ENCODE measurements at places on chromosomes 3 and 15. TPM values are rescaled to one million over a fixed set of nuclear protein-coding genes. Genes with fewer than 3 reads are reported as not detected.

DNA sequence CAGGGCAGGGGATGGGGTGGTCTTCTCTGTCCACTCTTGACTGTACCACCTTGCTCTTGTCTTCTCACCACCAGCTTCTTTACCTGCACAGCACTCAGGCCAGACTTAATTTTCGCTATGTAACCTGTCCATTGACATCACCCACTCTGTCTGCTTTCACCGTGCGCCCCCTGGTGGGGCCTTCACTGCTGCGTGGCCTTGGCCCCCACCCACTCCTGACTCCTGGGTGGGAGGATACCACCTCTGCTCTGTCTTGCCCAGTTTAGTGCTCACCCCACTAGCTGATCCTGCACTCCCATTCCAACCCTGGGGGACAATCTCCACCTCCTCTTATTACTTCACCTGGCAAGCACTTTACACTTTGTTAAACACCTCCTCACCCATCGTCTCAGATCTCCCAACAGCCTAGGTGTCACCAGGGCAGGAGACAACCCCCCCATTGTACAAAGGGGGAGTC lies 17.7 kb downstream of the PTH1R start:
- peak; percentile 75 for DNase-seq

NOX5 gene
- not detected for total RNA-seq

- no peak for DNase-seq
Measured at GRCh38 chr3:182214416-182214815, 502.7 kb downstream of the SOX2 start.

IMPG2 gene
- total RNA-seq = 0.07 TPM

FBXW12 gene
- 1.7 TPM for total RNA-seq

SLC22A13 gene
- total RNA-seq = 0.63 TPM

SOX14 gene
- not detected for total RNA-seq

ABI3BP gene
- total RNA-seq = not detected

LRRN1 gene
- total RNA-seq = 0.84 TPM

- peak; percentile 19 for DNase-seq
Measured at GRCh38 chr3:150703299-150703755, 393 bp downstream of the ERICH6 start.

- DNase-seq = no peak
Measured at GRCh38 chr3:197460002-197460401, 95.8 kb downstream of the BDH1 start.

Measured in Caco-2 (cell line).